ENCODE measurements at places on chromosomes 7 and 10.

- no peak for DNase-seq
These were observed 48.0 kb downstream of the BRAF start for GRCh38 chr7:140876519-140877248.

GRCh38 chr7:80439894-80440821, 71.7 kb downstream of the GNAT3 start:
- DNase-seq: no peak

GRCh38 chr7:78226059-78226719, 427.6 kb downstream of the PHTF2 start:
- peak; percentile 63 for DNase-seq

GRCh38 chr10:90751107-90751997, 106.5 kb downstream of the HTR7 start:
- peak; percentile 70 for DNase-seq

- DNase-seq: peak; percentile 57
These were observed 31.9 kb upstream of the AGBL3 start for GRCh38 chr7:134954197-134955082.

DNA sequence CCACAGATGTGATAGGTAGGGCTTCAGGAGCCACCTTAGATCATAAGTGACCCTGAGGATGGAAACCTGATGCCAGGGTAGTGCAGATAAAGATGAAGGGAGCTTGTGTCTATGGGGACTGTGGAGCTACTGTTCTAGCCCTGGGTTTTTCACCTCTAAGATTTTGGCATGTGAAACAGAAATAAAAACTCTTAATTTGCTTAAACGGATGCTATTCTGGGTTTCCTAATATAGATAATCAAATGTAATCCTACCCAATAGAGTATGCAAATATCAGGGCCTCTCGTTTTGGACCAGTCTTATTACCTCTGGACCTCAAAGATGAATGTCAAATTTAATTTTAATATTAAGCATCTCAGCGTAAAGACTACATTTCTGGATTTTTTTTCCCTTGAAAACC, 49.3 kb downstream of the ABCB4 start:
- DNase-seq: no peak

GRCh38 chr7:157292258-157292657, 44.5 kb upstream of the DNAJB6 start:
- no peak for DNase-seq

- DNase-seq: no peak
These were observed 974.4 kb downstream of the NXPH1 start for GRCh38 chr7:9407816-9408215.

DNA sequence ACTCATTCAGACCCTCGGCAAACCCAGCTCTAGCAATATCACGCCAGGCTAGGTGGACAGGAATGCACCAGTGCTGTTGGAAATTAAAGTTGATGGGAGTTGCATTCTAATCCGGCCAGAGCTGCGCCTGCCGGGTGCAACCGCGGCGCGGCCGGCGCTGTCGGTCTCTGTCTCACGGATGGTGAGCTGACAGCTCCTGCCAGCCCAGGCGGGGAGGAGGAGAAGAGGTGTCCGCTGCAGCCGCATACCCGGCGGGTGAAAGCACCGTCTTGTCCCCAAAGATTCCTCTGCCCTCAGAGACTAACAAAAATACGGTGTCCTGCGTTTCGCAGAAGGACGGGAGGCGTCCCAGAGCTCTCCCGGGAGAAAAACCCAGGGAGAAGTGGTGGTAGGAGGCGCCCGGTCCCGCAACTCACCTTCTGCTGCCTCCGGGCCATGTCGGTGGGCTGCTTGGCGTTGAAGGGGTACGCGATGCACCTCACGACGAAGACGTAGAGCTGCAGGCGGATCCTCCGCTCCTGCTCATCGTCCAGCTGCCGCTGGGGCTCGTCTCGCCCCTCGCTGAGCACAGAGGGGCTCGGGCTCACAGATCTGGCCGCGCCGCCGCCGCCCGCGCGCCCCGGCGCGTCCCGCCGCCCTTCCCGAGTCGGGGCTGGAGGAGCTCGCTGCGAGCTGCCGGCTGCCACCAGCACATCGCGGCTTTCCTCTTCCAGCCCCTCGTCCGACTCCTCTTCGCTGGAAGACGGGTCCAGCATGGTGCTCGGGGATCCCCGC, 490 bp downstream of the CADPS2 start:
- peak; percentile 75 for DNase-seq

- DNase-seq: no peak
These were observed 13.2 kb downstream of the PWWP2B start for GRCh38 chr10:132410056-132410778.

DNA sequence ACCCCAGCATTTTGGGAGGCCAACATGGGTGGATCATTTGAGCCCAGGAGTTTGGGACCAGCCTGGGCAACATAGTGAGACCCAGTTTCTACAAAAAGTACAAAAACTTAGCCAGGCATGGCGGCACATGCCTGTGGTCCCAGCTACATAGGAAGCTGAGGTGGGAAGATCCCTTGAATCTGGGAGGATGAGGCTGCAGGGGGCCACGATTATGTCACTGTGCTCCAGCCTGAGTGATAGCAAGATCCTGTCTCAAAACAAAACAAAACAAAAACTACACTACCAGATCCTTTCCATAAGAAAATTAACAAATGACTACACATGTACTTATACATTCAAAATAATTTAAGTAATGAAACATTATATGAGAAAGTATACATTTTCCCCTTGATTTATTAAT, 116.4 kb upstream of the KLF6 start:
- DNase-seq: no peak

DNA sequence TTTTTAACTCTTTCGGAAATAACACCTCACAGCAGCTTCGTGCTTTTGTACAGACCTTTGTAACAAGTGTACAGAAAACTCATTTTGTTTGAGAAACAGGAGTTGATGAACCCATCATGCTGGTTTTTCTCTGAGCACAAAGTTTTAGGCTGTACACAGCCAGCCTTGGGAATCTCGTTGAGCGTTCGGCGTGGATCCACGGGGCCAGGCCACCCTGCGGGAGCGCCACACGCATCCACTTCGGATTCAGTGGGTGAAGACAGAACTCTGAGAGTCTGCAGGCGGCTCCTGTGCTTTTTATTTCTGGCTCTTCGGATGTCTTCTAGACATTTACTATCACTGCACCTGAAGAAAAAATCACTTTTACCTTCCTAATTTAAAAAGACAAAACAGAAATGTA, 131.2 kb downstream of the SMURF1 start:
- DNase-seq: no peak

DNA sequence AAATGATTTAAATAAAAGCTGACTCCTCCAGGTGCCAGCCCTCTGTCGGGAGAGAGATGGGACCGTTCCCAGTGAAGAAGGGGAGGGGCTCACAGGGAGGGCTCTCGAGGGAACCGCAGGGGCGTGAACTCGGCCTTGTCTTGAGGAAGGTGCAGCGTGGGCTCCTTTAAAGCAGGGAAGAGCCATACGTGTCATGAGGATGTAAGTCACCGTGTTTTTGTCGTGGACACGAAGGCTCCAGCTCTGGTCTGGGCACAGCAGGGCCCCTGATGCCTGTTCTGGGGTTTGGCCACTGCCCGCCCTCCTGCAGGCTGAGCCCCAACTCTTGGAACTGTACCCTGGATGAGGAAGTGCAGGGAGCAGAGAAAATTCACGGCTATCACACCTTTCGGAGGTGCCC, 45.0 kb downstream of the JAKMIP3 start:
- DNase-seq: no peak

- DNase-seq: no peak
These were observed 187.5 kb upstream of the AOAH start for GRCh38 chr7:36911788-36912187.

DNA sequence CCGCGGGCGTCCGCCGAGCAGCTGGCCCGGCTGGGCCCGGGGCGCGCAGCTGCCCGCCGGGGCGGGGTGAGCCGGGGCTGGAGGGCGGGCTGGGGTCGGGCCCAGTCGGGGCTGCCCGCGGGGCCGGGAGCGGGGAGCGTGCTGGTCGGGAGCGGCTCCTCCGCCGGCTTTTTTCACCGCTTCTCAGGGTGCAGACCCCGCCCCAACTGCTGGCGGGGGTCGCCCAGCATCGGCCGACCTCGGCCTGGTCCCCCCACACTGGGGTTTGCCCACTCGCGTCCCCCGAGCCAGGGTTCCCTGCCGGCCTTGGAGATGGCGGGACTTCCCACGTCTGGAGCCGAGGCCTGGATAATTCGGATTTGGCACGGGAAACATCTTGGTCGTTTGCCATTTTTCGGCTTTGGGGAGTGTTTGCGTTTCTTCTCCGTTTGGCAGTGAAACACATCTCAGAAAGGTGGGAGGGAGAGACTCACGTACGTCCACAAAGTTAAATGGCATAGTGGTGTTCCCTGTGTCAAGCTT, 432 bp downstream of the TMEM248 start:
- DNase-seq: peak; percentile 40

- DNase-seq: no peak
These were observed 19.1 kb downstream of the A1CF start for GRCh38 chr10:50866317-50866716.

- no peak for DNase-seq
These were observed 166.2 kb upstream of the FZD8 start for GRCh38 chr10:35808344-35808743.

DNA sequence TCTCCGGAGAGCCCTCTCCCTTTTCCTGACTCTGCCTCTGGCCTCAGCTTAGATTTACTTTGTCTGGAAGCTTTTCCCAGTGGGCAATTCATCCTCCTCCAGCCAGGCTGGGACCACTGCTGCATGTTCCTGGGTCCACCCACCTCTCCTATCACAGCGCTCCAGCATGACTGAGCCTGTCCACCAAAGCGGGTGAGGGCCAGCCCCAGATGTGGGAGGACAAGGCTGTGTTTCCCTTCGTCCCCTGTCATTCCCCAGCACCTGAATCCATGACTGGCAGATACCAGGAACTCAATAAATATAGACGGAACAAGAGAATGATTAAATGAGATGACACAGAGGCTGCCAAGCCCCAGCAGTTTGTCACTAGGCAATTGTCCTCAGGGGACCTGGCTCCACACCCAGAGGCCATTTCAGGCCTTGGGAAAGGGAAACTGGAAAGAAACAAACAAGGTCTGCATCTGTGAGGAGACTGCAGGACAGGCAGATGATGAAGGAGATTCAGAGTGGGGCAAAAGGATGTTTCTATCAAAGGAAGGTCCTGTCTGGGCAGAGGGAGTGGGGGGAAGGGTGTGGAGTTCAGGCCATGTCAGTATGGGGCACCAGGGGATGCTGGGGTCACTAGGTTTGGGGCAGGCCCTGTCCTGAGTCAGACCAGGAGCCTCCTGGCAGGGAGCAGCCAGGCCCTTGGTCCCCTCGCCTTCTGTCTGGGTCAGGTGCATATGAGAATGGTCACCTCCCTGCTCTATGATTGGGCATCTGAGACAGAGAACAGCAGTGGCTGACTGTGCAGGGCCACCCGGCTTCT, 576.4 kb downstream of the GRID1 start:
- DNase-seq: no peak

DNA sequence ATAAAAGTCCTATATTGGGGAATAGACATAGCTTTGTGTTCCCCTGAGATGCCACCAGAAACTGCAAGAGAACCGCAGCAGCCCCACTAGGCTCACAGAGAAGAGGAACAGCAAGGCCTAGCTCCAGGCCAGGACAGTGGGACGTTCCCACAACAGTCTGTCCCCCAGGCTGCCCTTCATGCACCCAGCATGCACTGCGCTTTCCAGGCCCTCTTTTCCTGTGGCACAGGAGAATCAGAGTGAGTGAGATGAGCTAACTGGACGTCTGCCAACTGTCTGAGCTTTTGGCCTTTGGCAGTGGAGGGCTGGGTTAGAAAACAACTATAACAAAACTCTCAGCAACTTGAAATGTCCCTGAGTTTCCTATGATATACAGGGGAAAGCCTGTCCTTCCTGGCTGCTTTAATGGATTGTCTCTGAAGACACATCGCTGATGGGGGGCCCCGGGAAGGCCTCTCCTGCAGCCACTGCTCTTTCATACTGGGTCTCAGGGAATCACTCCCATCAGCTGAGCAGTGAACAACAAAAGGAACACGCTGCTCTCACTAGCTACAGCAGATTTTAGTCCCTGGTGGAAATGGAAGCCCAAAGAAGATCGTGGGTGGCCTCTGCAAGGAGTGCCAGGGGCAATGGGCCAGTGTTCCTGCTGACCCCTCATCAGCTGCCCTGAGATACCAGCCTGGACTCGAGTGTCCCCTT, 53.5 kb downstream of the PODXL start:
- peak; percentile 79 for DNase-seq

DNA sequence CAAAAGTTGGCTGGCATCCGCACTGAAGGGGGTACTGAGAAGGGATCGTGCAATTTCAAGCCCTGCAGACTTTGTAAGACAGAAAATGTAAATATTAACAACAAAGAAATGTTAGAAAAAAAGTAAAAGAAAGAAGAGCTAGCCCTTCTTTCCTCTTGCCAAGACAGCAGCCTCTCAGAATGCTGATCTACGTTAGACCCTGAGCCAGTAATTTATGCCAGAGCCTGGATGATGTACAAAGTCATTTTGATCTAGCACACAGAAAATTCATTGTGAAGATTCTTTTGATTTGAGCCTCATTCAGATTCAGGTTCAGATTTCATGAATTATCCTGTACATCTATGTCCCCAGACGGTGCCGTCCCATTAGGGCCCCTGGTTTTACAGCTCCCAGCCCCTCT, 105.2 kb downstream of the PRKCQ start:
- DNase-seq: no peak

- peak; percentile 81 for DNase-seq
These were observed 113.4 kb downstream of the PTPN20 start for GRCh38 chr10:47024399-47025252.

- DNase-seq: peak; percentile 80
These were observed 3.7 kb downstream of the AGR2 start for GRCh38 chr7:16801111-16801542.

DNA sequence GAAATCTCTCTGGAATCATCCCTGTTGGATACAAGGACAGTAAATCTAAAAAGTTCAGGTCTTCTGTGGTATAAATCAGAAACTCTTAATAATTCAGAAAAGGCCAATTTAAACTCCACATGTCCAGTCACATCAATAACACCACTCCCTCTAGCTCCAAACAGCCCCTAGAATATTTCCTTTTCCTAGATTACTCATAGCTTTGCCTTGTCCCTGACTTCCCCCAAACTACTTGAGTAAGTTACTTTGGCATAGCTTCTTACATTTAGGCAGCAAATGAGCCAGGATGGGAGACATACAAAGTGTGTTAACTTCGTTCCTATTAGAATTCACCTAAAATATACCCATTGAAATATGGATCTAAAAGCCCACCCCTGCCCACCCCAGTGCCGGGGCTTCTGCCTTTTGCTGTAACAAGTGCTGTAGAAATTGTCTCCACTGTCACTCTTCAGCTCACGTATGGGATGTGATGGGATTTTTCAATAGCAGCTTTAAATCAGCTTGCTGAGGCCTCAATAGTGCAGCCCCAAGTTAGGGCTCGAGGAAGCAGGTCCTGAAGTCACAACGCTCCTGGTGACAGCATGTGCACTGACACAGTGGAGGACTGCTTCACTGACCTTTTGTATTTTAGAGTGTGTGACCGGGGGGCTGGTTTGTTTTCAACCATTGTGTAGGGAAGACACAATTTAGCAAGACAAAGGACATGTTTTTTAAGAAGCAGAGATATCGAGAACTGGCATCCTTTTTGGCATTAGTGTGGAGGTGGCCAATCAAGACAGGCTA, 218.2 kb upstream of the KMT2E start:
- DNase-seq: no peak

DNA sequence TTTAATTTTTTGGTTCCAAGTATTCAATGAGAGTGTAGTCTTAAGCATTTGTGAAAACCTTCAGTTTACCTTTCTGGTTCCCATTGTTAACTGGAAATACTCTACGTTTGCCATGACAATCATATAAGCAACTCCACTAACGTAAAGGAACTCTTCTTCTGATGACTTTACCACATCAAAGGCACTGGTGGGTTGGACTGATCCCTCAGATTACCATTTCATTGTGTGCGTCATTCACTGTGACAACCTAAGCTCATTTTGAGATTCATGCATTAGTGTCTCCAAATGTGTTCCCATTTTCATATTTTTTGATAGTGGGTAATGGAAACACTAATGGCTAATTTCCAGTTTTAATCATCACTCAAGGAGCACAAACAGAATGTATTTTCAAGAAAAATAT, 119.9 kb upstream of the COL1A2 start:
- DNase-seq: peak; percentile 10

All from NCI-H82 (cell line).